ENCODE measurements at places on chromosomes 12 and 14. TPM values are rescaled to one million over a fixed set of nuclear protein-coding genes. Genes with fewer than 3 reads are reported as not detected.

The NKX2-8 gene
- not detected for total RNA-seq

The POTEG gene
- total RNA-seq = not detected

The CFAP54 gene
- total RNA-seq = 0.13 TPM

- DNase-seq = no peak
These were observed 250.8 kb downstream of the SLC6A15 start for GRCh38 chr12:84661786-84662185.

- no peak for DNase-seq
These were observed 35.0 kb upstream of the PLEK2 start for GRCh38 chr14:67447033-67447381.

DNA sequence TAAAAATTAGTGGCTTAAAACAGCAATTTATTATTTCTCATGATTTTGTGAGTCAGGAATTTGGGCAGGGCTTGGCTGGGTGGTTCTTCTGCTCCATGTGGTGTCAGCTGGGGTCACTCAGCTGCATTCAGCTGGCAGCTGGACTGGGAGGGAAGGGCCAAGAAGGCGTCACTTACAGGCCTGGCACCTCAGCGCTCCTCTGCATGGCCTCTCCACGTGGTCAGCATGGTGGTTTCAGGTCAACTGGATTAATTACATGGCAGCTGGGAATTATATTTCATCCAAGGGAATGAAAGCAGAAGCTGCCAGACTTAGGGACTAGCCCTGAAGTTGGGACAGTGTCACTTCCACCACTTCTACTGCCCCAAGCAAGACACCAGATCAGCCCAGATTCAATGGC, 27.5 kb upstream of the IRF2BPL start:
- DNase-seq = no peak

- no peak for DNase-seq
These were observed 43.5 kb downstream of the DPF3 start for GRCh38 chr14:72850360-72850759.

Data from Right ventricle myocardium superior (tissue), 1 donor.